ENCODE measurements at places on chromosomes 13 and 19. TPM values are rescaled to one million over a fixed set of nuclear protein-coding genes. Genes with fewer than 3 reads are reported as not detected.

DNA sequence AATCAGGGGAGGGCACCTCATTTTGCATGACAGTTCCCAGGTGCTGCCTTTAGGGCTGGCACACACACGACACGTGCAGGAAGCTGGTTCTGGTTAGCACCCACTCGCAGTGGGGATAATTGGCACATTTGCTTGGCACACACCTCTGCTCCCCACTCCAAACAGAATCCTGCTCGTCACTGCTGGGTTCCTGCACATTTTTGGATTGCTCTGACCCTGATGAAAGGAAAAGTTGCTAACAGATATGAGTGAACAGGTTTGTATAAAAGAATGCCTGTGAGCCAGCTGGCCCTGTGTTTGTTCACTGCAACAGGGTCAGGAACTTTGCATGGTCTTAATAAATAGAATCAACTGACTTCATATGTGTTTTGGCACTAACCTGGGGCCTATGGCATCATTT lies 1500.4 kb downstream of the EFNB2 start:
- peak; percentile 37 for DNase-seq

DNA sequence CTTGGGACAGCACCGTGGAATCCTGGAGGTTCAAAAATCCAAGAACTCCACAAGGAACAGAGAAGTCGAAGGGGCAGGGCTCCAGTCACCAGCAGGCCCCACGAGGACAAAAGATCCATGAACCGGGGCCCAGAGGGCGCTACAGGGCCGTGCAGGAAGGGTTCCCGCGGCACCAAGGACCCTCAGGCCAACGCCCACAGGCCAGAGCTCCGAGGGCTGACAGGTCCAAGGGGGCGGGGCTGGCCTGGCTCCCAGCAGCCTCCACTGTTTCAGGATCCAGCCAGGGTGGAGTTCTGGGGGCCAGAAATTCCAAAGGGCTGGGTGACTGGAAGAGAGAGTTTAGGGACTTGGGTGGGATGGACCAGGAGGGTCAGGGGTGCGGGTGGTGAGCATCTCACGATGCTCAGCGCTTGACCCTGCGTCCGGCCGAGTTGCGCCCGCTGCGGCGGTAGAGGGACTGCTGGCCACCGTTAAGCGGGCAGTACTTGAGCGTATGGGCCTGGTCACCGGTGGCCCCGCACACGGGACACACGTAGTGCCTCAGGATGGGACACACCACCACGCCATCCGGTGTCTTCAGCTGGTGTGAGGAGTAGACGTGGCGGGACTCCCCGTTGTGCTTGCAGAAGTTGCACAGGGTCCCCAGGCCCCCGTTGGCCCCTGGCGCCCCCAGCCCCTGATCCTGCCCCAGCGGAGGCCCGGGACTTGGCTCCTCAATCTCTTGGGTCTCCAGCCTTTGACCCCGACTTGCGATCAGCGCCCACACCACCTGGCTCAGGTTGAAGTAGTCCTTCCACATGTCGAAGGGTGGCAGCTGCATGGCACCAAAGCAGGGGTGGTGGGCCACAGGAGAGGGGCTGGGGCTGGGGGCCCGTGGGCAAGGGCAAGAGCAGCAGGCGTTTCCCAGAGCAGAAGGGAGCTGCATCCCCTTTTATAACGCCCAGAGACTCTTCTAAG lies at the start of gene NANOS2:
TSS of gene NANOS2 (minus strand) at position 905 of the 957 bp plus-strand sequence. CDS start at position 820, 85 bp downstream.
- no peak for DNase-seq

GRCh38 chr13:99178636-99179035 lies 22.0 kb upstream of the UBAC2 start:
- no peak for DNase-seq

DNA sequence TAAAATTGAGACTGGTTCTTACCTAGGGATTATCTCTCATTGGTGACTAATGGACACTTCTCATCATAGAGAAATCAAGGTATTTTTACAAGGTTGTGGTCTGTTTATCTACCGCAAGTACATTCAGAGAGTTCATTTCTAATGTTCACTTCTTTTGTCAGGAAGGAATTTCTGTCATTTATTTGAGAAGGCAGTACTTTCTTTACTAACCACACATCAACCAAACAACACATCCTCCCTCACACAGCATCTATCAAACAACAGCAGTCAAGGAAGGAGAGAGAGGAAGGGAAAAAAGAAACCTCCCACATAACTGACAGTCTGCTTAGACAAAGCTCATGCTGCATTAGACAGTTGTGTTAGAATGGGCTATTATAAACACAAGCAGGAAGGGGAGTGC lies 182.3 kb upstream of the KLF12 start:
- DNase-seq = no peak

GRCh38 chr13:58080806-58081205 lies 449.3 kb downstream of the PCDH17 start:
- no peak for DNase-seq

GRCh38 chr13:24887759-24888158 lies 123.8 kb downstream of the RNF17 start:
- DNase-seq = no peak

- no peak for DNase-seq
Observed at GRCh38 chr13:107234319-107235073, 666.6 kb upstream of the ARGLU1 start.

GRCh38 chr19:19847781-19848180 lies 17.9 kb upstream of the ZNF253 start:
- DNase-seq = no peak

GRCh38 chr13:88701551-88701950 lies 1030.4 kb downstream of the SLITRK5 start:
- DNase-seq = no peak

DNA sequence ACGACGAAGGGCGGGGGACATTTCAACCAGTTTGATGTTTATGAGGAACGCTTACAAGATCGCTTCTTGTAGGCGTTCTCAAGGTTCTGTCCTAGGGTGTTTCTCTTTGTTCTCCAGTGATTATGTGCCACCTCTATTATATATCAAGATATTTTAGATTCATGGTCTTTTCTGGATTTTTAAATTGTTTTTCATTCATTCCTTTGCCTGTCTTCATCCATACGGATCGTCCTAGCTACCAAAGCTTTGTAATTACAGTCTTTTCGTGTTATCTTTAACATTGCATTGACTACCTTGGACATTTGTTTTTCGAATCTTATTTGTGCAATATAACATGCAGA lies 342 bp upstream of the EID2 start:
- DNase-seq = no peak

Gene TRIP10
- total RNA-seq = 21.3 TPM

Gene LGALS14
- total RNA-seq = not detected

Gene FFAR1
- 2.8 TPM for total RNA-seq

All from pancreas (tissue), 10 donors.